ENCODE measurements at places on chromosomes 1 and 21. TPM values are rescaled to one million over a fixed set of nuclear protein-coding genes. Genes with fewer than 3 reads are reported as not detected.

AK4 gene
- total RNA-seq, result 144 TPM

SPRR2A gene
- not detected for total RNA-seq

DNA sequence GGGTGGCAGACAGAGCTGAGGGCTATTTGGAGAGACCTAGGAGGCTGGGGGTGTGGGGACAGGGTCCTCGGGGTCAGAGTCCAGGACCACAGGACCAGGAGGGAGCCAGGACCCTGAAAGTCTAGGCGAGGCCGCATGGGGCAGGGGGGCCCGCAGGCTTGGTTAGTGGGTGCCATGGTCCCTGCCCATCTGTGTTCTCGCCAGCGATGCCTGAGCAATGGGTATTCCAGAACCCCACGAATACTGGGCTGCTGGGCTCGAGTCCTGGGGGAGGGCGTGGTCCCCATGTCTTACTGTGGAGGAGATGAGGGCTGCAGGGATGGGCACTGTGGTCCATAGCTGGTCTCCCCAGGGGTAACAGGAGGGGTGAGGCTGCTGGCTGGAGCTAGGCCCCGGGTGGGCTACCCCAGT lies 2.0 kb downstream of the KRTAP10-6 start:
- no peak for DNase-seq

- peak; percentile 60 for DNase-seq
Observed at GRCh38 chr1:77394166-77394565, 112.3 kb downstream of the AK5 start.

DISC1 gene
- total RNA-seq, result 11.5 TPM

DNA sequence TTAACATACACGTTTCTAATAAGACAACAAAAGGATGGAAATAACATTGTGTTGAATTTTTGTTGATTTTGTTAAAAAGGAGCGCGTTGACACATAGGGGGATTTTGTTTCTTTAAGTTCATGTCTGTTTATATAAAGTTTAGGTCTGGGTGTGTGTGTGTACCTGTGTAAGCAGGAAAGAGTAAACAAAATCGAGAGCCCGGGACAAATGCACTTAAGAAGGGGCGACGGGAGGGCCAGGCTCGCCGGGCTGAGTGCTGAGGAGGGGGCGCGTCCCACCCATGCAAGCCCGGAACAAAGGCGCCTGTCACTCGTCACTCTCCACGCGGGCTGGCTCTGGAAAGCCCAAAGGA lies 28.8 kb upstream of the TRIM17 start:
- DNase-seq, result no peak

CELF3 gene
- total RNA-seq, result 0.42 TPM

- no peak for DNase-seq
Observed at GRCh38 chr1:239483391-239483790, 97.0 kb downstream of the CHRM3 start.

GRCh38 chr1:82578086-82578726 lies 777.5 kb downstream of the ADGRL2 start:
- DNase-seq, result no peak

VWA1 gene
- total RNA-seq, result 31.5 TPM

GRCh38 chr1:1950940-1951339 lies 31.9 kb upstream of the TMEM52 start:
- no peak for DNase-seq

GRCh38 chr1:30701258-30701633 lies 22.1 kb downstream of the MATN1 start:
- no peak for DNase-seq

GRCh38 chr1:92968138-92969032 lies 7.1 kb upstream of the DIPK1A start:
- no peak for DNase-seq

SERPINC1 gene
- 0.36 TPM for total RNA-seq

DENND2C gene
- total RNA-seq, result 1.8 TPM

TEDDM1 gene
- total RNA-seq, result not detected

DNA sequence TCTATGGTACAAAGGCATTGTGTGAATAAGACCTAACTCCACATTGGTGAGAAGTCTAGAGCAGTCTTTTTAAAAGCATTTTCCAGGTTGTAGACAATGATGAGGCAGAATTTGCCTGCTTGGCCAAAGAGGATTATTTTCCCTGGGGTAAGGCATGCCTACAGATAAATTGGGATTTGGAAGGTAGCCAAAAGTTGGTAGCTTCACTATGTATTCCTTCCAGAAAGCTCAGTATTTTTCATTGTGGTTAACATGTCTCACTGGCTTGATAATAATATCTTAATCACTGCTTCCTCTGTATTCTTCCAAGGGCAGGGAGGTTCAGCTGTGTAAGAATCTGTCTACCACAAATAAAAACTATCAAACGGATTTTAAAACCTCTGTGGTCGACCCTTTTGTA lies 590.8 kb upstream of the PRMT6 start:
- no peak for DNase-seq

- DNase-seq, result peak; percentile 16
Observed at GRCh38 chr1:202811296-202812175, 782 bp downstream of the PCAT6 start.

DNA sequence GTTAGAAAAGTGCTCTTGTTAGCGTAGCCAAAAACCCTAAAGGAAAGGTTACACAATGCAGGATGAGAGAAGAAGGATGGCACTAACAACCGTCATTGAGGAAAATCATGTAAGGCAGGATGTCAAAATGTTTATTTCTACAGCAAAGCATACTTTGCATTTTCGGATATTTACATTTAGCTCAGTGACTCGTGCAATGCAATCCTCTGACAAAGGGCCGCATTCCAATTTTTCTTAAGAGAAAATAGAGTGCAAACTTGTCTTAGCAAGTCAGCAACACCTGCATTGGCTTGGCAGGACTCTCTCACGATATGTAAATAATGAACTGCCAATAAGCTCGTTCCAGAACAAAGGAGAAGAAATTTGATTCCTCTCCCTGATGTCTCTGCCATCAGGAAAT lies 33.3 kb downstream of the TIAM1 start:
- DNase-seq, result no peak

DNA sequence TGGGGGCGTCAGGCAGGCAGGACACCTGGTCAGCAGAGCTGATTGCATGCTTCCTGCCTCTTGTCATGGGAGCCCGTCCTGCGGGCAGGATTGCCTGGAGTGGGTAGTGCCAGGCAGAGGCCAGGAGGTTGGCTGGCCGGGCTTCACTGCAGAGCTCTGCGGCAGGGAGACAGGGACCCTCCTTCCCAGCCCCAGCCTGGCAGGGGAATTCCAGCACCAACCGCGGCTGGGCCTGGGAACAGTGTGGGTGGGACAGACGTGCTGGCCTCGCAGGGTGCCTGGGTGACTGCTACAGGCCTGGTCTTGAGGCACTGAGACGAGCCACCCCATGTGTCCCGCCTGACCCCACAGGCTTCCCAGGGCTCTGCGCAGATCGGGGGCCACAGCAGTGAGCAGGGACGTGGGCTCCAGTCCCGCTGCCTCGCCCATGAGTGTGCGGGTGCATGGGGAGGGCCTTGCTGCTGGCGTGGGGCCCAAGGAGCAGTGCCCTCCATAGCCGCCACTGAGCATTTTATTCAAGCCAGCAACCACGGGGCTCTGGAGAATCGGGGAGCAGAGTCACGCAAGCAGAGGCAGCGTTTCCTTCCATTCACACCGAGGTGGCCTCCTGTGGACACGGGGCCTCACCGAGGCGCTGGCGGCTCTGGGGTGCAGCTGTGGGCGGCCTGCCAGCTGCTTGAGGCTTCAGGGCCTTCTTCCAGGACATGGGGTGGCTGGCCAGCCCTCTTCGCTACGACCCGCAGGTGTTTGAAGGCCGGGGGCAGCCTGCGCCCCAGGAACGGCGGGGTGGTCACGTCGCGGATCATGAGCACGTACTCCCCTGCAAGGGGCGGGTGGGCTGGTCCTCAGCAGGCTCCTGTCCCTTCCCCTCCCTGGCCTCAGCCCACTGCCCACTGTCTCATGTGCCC lies 70.3 kb downstream of the MORN1 start:
- DNase-seq, result no peak

GRCh38 chr1:85085417-85085816 lies 37.1 kb upstream of the MCOLN3 start:
- DNase-seq, result no peak
